ENCODE measurements at places on chromosomes 3 and 15. TPM values are rescaled to one million over a fixed set of nuclear protein-coding genes. Genes with fewer than 3 reads are reported as not detected.
A peak's percentile ranks its signal among the peaks of the same experiment; 100 is the strongest.

- DNase-seq: peak; percentile 61
Measured at GRCh38 chr3:29324180-29324651, 43.3 kb downstream of the RBMS3 start.

OXTR gene
- total RNA-seq: 0.61 TPM

GRCh38 chr3:149590691-149591441 lies 67.0 kb downstream of the WWTR1 start:
- peak; percentile 90 for DNase-seq

MYEF2 gene
- total RNA-seq: 4.1 TPM

TRH gene
- total RNA-seq: not detected

PLA2G4E gene
- total RNA-seq: not detected

DNA sequence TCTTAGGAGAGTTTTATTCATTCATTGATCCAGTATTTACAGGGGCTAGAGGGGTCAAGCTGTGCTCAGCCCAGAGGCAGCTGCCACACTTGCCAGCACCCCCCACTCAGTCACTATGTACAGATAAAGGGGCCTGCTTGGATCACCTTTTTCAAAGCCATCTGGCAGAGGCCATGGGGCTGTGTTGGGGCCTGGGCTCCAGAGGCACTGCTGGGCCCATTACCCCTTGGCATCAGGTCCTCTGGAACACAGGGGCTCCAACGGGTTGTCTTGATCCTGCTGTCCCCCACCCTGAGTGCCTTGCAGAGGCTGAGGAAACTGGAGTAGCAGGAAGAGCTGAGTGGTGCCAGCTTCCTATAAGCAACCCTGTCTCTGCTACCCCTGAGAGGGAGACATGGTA lies 43.9 kb downstream of the SEMA3G start:
- DNase-seq: no peak

GOLGA8M gene
- total RNA-seq: not detected

CACNA1D gene
- 5.3 TPM for total RNA-seq

DNA sequence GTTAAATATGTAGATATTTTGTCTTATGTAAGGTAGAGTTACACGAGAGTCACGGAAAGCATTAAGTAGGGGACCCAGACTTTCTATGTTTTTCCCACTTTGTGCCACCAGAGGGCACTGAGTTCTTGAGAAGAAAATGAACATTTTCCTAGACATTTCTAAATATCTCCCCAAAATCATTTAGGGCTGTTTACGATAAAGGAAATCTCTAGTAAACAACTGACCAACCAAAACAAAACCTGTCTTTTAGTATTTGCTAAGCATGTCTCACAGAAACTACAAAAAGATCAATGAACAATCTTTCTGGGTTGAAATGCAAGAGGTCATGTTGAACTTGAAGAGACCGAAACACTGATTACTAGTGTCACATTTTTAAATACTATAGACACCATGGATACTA lies 16.1 kb downstream of the POU1F1 start:
- DNase-seq: peak; percentile 69

GRCh38 chr3:182136008-182136910 lies 424.5 kb downstream of the SOX2 start:
- no peak for DNase-seq

GRCh38 chr3:155949453-155950217 lies 79.2 kb downstream of the GMPS start:
- no peak for DNase-seq

Data from SK-MEL-5 (cell line).